ENCODE measurements at places on chromosomes 2 and 18.

DNA sequence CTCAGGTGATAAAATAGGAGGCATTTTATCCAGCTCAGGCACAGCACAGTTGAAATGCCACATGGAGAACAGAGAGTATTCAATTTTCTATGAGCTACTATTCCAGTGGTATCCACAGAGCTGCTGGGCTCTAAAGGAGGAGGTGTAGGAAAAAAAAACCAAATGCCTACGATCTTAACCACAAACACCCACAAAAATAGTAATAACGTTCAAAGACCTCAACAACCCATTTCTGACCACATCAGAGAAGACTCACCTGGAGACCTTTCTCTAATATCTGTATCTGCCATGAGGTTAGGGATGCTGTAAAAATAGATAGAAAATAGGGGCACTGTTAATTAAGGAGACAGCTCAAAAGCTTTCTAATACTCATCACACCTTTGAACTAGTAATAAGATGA, 294.6 kb upstream of the PARD3B start:
- DNase-seq, result no peak

DNA sequence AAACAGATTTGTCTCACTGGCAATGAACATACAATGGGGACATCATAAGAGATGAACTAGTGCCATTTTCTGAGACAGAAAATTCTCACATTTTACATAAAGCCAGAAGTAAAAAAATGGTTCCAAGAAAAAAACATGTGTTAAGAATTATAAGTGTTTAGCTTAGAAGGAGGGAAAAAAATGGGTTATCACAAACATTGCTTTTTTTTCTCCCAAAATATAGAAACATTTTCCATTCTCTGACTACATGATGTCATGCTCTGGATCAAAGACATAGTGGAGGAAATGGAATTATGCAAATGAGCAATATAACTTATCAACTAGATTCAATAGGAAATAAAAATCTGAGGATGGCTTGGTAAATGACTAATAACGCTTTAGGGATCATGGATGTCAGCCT, 49.8 kb downstream of the SPATS2L start:
- DNase-seq, result no peak

GRCh38 chr2:173395567-173396351, 41.1 kb downstream of the CDCA7 start:
- DNase-seq, result no peak

DNA sequence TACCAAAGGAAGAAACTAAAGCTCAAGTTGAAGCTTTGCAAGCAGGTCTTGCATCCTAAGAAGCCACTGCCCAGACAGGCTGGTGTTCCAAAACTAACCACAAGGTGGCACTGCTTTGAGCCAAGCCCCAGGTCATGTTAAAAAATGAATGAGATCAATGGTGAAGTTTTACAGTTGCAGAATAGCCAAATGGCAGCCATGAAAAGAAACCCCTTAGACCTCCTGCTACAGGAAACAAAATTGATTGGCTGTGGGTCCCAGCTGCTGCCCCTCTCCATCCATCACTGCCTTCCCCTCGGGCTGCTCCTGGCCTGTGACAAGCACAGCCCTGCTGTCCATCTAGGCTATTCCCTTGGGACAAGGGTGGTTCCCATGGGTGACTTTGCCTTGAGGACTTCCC, 20.7 kb upstream of the MREG start:
- peak; percentile 70 for DNase-seq

DNA sequence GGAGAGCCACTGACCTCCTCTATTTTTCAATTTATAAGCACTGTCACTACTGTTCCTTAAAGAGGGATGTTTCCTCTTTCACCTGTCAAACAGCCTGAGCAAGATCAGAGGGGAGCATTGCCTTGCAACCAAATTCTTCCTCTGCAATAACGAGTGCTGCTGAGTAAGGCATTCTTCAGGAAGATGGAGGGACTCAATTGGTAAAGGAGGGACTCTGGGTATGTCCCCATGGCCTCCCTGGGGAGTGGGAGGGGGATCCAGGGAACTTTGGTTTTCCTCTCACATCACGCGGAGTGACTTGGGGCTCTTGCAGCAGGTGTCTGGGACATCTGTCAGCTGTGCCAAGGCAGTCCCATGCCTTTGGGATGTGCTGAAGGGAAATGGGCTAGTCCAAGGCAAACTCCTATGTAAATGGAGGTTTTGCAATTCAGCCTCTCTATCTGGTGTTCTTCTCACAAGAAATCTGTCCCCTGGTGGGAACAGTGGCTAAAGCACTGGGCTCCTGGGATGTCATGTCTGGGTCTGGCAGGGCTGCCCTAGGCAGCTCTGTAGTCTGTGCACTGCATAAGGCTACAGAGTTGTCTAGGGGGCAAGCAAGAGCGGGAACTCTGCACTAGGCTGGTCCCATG, 14.4 kb upstream of the HES6 start:
- DNase-seq, result no peak

- no peak for DNase-seq
Observed at GRCh38 chr18:10804126-10804525, 278.3 kb downstream of the NAPG start.

GRCh38 chr2:23418461-23418911, 33.5 kb downstream of the KLHL29 start:
- peak; percentile 95 for DNase-seq

- no peak for DNase-seq
Observed at GRCh38 chr2:150860301-150860700, 372.8 kb upstream of the RND3 start.

GRCh38 chr2:205766779-205767359, 84.6 kb downstream of the NRP2 start:
- DNase-seq, result peak; percentile 62

DNA sequence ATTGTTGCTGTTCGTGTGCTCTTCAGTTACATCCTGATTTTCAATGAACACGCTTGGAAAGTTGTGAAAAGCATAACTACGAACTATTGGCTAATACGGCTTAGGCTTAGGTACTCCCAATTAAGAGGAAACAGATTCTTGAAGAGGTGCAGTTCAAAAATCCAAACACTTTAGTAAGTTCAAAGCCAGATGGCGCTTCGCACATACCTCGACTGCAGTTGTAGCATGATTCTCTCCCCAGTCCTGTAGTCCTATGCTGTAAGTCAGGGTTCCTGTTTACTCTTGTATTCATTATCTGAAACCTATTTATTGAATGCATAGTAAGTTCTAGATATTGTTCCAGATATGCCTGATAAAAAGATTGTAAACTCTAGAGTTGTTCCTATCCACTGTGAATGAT, 165.2 kb downstream of the TRIB2 start:
- no peak for DNase-seq

DNA sequence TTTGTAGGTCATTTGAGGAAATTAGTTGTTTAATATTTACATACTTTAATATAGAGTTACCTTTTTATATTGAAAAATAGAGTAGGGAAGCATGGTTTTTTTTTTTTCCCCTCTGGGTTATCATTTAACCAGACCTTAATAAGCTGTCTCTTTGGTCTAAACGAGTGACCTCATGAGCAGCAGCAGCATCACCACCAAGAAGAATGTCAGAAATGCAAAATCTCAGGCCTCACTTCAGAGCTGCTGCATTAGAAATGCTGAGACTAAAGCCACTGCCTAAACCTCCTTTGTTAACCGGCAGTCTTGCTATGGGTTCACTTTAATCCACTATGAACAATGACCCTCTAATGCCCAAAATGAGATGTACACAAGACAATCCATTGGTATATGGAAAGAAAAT, 733.7 kb upstream of the FAM98A start:
- no peak for DNase-seq

GRCh38 chr2:67241453-67241852, 155.7 kb upstream of the ETAA1 start:
- DNase-seq, result no peak

GRCh38 chr2:233824373-233824772, 30.0 kb downstream of the HJURP start:
- no peak for DNase-seq

DNA sequence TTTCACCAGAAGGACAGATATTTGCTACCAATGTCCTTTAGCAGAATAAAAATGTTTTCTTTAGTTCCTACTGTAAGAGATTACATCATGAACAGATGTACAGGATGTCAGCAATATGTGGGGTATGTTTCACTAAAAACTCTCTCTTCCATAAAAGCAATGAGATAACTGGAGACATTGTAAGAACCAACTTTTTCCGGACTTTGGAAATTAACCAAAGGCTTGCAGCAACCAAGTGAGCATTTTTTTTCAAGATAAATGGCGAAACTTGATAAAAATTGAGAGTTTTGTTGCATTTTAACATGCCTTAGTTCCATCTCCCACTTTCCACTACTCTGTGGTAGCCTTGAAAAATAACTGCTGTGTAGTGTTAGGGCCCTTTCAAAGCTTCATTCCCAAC, 429.8 kb upstream of the CDH2 start:
- DNase-seq, result no peak

GRCh38 chr18:77197073-77197472, 52.6 kb upstream of the GALR1 start:
- DNase-seq, result no peak

DNA sequence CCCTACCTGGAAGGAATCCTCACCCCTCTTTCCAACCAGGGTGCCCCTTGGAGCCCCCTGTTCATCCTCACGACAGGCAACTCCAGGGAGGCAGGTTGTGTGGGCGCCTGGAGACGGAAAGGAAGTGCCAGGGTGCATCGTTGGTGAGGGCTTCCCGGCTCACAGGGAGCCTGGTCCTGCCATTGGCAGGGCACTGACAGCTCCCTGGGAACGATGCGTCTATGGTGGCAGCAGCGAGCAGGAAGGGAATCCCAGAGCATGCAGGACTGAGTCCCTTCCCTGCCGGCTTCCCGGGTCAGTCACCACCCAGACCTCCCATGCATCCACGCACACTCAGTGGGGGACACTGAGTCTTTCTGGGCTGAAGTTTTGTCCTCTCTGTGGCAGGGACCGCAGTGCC, 117.6 kb downstream of the INHBB start:
- DNase-seq, result no peak

DNA sequence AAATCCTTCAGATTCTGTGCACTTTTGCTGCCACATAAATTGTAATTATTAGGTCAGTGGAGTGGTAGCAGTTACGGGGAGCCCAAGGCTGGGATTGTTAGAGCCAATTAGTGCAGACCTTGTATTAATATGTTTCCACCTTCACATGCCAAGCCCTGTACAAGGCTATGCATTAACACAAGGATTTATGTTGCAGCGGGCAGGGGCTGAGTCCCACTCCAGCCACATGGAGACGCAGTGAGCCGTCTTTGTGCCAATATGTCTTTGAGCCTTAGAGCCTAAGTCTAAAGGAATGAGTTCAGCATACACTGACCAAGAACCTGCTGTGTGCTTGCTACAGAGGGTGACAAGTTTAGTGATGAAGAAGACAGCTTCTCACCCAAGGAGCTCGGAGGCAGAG, 238.2 kb downstream of the TSN start:
- DNase-seq, result no peak

- DNase-seq, result peak; percentile 42
Observed at GRCh38 chr18:79765491-79766245, 32.1 kb upstream of the KCNG2 start.

GRCh38 chr18:65235966-65236624, 514.7 kb upstream of the CDH7 start:
- DNase-seq, result no peak

- DNase-seq, result no peak
Observed at GRCh38 chr18:60599267-60599666, 226.7 kb upstream of the MC4R start.

GRCh38 chr2:3597567-3597966, 2.7 kb downstream of the COLEC11 start:
- no peak for DNase-seq

GRCh38 chr2:129296396-129296795, 683.1 kb upstream of the RAB6C start:
- no peak for DNase-seq

Data from amniotic epithelial cell (primary cell).